ENCODE measurements at places on chromosomes 7 and 10. TPM values are rescaled to one million over a fixed set of nuclear protein-coding genes. Genes with fewer than 3 reads are reported as not detected.

The MSMB gene
- not detected for total RNA-seq

The OPALIN gene
- total RNA-seq = not detected

The SMIM30 gene
- 67.8 TPM for total RNA-seq

DNA sequence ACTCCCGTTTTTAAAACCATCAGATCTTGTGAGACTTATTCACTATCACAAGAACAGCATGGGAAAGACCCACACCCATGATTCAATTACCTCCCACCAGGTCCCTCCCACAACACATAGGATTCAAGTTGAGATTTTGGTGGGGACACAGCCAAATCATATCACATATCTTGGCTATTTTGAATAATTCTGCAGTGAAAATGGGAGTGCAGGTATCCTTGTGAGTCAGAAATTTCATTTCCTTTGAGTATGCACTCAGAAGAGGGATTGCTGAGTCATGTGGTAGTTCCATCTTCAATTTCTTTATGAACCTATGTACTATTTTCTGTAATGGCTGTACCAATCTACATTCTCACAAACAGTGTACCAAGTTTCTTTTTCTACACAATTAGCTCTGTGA is 125.8 kb downstream of the ANKRD7 start:
- H3K4me1 ChIP-seq = no peaks in the 10 kb centered on the region
- H3K27ac ChIP-seq = no peak overlapping the region
- DNase-seq = no peak

DNA sequence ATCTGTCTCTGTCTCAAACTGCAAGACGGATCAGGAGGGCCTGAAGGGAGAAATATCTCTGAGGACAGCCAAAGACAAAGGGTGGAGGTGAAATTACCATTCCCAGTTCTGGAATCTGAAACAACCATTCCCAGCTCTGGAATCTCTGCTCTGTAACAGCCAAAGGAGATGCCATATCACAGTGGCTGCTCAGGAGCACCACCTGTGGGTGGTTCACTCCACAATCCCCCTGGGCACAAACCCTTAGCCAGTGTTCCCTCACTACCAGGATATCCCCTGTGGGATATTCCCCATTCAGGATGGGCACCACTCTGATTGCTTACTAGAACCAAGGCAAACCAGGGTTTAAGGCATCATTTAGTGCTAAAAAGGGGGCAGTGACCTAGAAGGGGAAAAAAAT is 199.0 kb downstream of the HTR7 start:
- H3K4me1 ChIP-seq = no peaks in the 10 kb centered on the region
- no peak overlapping the region for H3K27ac ChIP-seq

DNA sequence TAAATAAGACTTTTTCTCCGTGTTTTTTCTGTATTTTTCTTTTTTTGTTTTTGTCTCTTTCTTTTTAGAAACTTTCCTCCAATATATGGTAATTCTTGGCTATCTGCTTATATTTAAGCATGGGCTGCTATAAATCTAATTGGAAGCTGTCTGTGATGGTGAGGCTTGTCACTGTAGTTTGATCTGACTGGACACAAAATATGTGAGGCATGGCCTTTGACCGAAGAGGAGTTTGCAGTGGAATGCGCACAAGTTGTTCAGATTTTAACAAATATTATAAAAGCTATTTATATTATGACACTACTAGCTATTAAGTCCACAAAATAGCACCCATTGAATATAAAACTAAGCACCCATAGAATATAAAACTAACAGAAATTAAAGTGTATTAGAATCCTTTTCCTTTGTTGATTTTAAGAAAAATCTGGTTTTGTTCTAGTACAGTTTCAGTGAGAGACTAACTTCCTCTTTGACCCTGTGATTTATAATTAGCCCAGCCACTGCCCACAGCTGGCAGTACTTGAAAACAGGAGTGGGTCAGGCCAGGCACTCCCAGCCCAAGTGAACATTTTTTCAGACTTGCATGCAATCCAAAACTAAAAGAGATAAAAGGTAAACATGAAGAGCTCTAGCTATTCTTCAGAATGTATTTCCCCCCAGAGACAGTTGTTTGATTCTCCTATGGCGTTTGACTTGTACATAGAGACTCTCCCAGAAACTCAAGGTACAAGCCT is 69.9 kb upstream of the FGL2 start:
- H3K36me3 ChIP-seq = no peaks in the 10 kb centered on the region
- H3K4me3 ChIP-seq = no peak overlapping the region
- H3K27me3 ChIP-seq = no peaks in the 10 kb centered on the region
- H3K4me1 ChIP-seq = no peaks in the 10 kb centered on the region
- no peak for DNase-seq
- H3K27ac ChIP-seq = no peak overlapping the region

- no peaks in the 10 kb centered on the region for H3K4me1 ChIP-seq
- H3K36me3 ChIP-seq = no peaks in the 10 kb centered on the region
- no peak for DNase-seq
These were observed 57.9 kb upstream of the EXOC6 start for GRCh38 chr10:92790440-92790839.
